ENCODE measurements at places on chromosomes 5 and 9. TPM values are rescaled to one million over a fixed set of nuclear protein-coding genes. Genes with fewer than 3 reads are reported as not detected.

- no peak for DNase-seq
- H3K27me3 ChIP-seq, result peaks cover 2% of the 10 kb centered on the region
- H3K4me3 ChIP-seq, result no peak overlapping the region
- H3K4me1 ChIP-seq, result no peaks in the 10 kb centered on the region
- no peaks in the 10 kb centered on the region for H3K36me3 ChIP-seq
These were observed 16.1 kb downstream of the KCNN2 start for GRCh38 chr5:114377946-114378345.

DNA sequence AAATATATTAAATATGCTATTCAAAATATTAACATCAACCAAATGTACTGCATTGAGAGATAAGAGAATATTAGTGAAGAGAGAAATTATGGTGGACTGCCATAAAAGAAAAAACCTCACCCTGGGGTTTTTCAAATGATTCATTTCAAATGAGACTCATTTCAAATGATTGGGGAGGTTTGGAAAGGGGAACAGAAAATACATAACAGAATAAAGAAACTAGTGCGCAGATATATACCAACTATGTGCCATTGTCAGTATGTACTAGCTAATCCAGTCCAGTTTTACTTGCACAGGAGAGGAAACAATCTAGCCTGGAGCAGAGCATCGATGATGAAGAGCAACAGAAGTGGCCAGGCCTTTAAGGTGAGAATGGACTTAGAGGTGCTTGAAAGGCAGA lies 651.6 kb upstream of the RORB start:
- no peak overlapping the region for H3K27ac ChIP-seq
- H3K4me3 ChIP-seq, result no peak overlapping the region
- DNase-seq, result no peak
- H3K4me1 ChIP-seq, result no peaks in the 10 kb centered on the region

GRCh38 chr5:178801021-178801420 lies 58.7 kb upstream of the ZNF354B start:
- no peaks in the 10 kb centered on the region for H3K27me3 ChIP-seq
- no peaks in the 10 kb centered on the region for H3K4me1 ChIP-seq
- no peak for DNase-seq

- peaks cover 3% of the 10 kb centered on the region for H3K4me1 ChIP-seq
- peak; percentile 53 for DNase-seq
- no peaks in the 10 kb centered on the region for H3K27me3 ChIP-seq
- no peaks in the 10 kb centered on the region for H3K36me3 ChIP-seq
- no peak overlapping the region for H3K27ac ChIP-seq
These were observed 35.6 kb downstream of the ERP44 start for GRCh38 chr9:100063185-100063584.

The TAF11L14 gene
- not detected for polyA plus RNA-seq

The PCDHGB6 gene
- 2.3 TPM for polyA plus RNA-seq

The PCDHB5 gene
- polyA plus RNA-seq, result 0.49 TPM

The LURAP1L gene
- 1.5 TPM for polyA plus RNA-seq

The FAM221B gene
- polyA plus RNA-seq, result not detected

All from endothelial cell of umbilical vein (primary cell).